ENCODE measurements at places on chromosomes 2 and 18.

- no peak for DNase-seq
Observed at GRCh38 chr18:75378376-75379315, 48.9 kb downstream of the SMIM21 start.

DNA sequence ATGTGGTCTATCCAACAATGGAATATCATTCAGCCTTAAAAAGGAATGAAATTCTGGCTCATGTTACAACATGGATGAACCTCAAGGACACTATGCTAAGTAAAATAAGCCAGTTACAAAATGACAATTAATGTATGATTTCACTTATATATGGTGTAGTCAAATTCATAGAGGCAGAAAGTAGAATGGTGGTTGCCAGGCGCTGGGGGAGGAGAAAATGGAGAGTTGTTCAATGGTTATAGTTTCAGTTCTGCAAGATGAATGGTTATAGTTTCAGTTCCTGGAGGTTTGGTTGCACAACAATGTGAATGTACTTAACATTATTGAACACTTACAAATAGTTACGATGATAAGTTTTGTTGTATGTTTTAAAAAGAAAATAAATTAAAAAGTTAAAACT lies 79.2 kb upstream of the IL1R2 start:
- no peak for DNase-seq

GRCh38 chr2:197972061-197972460 lies 167.7 kb downstream of the PLCL1 start:
- peak; percentile 67 for DNase-seq

- DNase-seq: no peak
Observed at GRCh38 chr2:38700881-38701458, 35.1 kb downstream of the GALM start.

GRCh38 chr18:67531929-67532328 lies 15.4 kb upstream of the DSEL start:
- no peak for DNase-seq

Data from choroid plexus epithelial cell (primary cell).